ENCODE measurements at places on chromosomes 7 and 10.
A peak's percentile ranks its signal among the peaks of the same experiment; 100 is the strongest.

DNA sequence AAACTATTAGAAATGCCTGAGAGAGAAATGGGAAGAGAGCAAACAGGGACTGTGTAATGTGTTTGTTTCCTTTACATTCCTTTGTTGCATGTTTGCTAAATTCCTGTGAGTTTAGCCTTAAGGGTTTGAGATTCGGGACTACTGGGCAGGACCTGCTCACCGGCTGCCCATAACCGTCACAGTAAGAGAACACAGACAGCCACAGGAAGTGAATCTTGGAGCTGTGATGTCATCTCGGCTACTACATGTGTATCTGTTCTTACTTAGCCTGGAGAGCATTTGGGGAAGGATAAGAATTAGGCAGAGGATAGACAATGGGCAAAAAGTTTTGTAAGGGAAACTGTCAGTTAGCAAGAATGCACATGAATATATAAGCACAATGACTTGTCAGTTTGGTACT, 485.1 kb upstream of the KLF6 start:
- DNase-seq: no peak

DNA sequence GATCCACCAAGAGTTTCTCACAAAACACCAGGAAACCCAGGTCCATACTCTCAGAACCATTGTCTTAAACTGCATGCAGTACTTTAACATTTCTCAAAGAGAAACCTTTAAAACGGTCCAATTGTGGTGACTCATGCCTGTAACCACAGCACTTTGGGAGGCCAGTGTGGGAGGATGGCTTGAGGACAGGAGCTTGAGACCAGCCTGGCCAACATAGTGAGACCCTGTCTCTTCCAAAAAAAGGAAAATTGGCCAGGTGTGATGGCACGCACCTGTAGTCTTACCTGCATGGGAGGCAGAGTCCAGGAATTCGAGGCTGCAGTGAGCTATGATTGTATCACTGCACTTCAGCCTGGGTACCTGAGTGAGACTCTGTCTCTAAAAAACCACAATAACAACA, 97.5 kb upstream of the OIT3 start:
- DNase-seq: no peak

GRCh38 chr7:131076032-131076431, 251.6 kb upstream of the MKLN1 start:
- no peak for DNase-seq

GRCh38 chr10:114303556-114303955, 64.5 kb downstream of the VWA2 start:
- DNase-seq: no peak

DNA sequence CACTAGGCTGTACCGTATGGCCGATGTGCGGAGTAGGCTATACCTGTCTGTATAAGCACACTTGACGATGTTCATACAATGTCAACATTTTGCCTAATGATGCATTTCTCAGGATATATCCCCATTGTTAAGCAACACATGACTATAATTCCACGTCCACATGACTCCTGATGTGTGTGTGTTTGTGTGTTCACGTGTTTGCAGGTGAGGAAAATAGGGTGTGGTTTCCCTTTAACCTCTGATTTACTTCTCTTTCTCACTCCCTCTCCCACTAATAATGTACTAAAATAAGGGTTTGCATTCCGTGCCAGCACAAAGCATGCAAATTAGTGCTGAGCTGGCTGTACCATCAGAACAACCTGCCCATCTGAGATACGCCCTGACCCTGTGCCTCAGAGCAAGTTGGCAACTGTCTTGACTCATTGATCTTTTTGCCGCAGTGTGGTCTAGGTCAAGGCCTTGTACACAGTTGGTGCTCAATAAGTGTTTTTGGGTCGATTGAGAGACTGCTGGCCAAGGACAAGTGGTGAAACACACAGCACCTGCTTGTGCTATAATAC, 64.6 kb upstream of the DOCK1 start:
- DNase-seq: no peak

DNA sequence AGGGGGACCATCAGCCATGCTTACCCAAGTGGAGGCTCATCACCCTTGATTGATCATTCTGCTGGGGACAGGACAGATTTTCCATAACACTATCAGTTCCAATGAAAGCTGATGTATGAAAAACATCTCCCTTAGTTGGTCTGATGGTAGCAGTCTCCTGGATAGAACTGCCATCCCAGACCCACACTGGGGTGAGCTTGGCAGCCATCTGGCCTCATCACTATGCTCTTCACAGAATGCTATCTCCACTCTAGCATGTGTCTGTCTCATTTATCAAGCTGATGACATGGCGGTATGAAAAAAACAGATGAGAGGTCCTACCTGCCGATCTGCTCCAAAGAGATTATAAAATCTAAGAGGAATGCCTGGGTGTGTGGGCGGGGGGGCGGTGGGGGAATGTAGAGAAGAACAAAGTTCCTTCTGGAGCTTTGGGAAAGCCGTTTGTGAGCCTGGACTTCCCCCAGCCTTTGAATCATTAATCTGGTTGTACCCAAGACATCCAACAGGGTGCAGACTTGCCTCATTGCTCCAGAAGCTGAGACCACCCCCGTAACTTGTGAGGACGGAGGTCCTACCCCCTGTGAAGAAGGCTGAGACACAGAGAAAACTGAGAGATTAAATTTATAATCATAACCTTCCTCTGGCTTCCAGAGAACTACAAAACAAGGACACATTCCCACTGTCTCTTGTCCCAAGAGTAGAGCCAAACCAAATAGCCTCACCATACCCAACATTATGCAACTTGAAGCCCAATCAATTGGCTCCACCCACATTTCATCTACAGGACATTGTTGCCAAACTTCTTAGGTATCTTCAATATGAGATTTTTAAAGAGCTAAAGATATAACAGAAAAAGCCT, 340.8 kb downstream of the KCNMA1 start:
- no peak for DNase-seq

DNA sequence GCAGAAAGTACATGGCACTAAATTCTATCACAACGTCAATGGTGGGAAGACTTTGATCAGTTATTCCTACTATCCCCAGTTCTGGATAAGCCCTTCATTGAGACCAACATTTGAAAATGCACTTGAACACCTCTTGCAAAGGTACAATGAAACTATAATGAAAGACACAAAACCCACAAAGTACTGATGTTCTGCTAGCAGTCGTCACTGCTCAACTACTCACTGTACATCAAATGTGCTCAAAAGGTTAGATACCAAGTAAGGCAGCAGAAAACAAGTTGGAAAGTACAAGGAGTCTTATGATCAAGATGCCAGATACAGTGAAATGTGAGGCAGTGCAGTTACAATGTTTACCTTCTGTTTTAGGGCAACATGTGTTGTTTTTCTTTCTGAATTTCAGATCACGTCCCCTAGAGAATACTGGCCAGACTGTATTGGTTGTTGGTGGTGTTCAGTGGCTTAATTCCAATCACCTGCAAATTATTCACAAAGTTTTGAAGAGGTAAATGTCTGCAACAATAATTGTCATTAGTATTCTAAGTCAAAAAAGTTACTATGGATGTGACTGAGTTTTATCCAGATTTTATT, 62.4 kb upstream of the WNT16 start:
- no peak for DNase-seq

GRCh38 chr10:45817130-45817859, 30.0 kb downstream of the AGAP4 start:
- no peak for DNase-seq

GRCh38 chr10:125231116-125231812, 70.9 kb upstream of the CTBP2 start:
- DNase-seq: no peak

DNA sequence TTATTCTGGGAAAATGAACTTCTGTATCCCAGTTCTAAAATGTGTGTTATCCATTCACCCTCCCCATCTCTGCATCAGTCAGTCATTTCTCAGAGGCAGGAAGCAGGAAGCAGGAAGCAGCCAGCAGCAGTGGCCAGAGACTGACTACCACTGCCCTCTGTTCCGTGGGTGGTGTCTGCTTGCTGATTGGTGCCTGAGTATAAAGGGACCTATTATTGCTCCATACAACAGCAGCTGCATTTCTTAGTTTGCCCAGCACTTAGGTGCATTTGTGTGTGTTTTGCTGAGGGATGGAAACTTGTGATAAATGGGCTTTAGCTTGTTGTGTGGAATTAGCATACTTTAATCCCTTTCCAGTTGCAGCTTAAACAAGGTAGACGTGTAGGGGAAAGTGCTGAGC, 582.2 kb downstream of the SORCS1 start:
- no peak for DNase-seq

GRCh38 chr7:1950066-1950451, 280.0 kb downstream of the ELFN1 start:
- no peak for DNase-seq

DNA sequence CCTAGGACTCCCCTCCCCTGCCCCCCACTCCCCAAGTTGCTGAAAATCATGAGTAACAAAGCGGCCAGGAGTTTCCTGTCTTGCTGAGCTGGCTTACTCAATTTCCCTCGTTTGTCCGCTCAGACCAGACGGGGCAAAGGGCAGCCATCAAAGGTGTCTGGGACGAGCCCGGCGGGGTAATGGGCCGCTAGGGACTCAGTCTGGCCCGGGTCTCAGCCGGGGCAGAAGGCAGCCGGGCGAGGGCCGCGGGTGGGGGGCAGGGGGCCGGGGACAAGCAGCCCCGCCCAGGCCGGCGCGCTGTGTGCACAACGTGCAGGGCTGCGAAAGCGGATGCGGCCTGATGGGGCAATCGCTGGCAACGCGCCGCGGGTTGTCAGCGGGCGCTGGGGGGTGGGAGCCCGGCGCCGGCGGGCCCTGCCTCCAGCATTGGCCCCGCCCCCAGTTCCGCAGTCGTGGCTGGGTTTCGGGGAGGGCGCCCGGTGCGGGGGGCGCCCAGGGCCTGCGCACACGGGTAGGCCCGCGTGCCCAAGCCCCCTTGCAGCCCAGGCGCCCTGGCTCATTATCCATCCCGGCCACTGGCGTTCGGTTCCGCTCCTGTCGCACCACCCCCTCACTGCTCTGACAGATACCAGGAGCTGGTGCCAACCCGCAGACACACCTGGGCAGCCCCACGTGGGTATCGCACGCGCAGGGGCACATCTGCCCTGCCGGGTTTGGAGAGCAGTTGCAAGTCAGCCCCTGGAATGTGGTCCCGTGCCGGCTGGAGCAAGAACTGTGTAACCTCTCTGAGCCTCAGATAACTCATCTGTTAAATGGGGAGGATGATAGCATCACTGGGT, 35.1 kb downstream of the DNAJB12 start:
- peak; percentile 93 for DNase-seq

DNA sequence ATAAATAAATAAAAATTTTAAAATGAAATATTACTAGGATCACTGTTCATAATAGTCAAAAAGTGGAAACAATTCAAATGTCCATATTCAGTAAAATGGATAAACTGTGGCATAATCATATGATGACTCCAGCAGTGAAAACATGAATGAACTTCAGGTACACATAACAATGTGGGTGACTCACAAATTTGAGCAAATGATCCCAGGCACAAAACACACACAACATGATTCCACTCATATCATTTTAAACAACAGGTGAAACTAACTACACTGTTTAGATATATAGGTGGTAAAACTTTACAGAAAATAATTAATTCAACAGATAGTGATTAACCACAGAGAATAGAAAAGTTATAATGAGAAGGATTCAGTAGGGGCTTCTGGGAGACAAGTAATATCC, 14.7 kb upstream of the SAMD8 start:
- no peak for DNase-seq

- DNase-seq: no peak
These were observed 76.2 kb downstream of the ZNF22 start for GRCh38 chr10:45076891-45077290.

- DNase-seq: no peak
These were observed 11.6 kb upstream of the ABHD11 start for GRCh38 chr7:73749931-73750776.

DNA sequence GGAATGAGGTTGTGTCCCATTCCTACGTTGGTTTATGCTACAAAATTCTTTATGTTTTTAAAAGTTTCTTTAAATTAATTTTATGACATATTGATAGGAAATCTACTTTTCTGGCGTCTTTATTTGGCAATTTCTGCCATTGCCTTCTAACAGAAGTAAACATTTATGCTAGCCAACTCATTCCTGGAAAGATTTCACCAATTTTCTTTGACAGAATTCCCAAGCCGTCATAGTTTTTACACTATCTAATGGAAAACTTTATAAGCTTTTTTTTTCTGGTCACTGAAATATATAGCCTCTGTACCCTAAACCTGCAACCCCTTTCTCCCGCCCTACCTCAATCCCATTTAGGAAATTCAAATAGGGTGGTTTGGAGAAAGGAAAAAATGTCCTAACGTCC, 6.1 kb upstream of the TCAF1 start:
- DNase-seq: no peak

DNA sequence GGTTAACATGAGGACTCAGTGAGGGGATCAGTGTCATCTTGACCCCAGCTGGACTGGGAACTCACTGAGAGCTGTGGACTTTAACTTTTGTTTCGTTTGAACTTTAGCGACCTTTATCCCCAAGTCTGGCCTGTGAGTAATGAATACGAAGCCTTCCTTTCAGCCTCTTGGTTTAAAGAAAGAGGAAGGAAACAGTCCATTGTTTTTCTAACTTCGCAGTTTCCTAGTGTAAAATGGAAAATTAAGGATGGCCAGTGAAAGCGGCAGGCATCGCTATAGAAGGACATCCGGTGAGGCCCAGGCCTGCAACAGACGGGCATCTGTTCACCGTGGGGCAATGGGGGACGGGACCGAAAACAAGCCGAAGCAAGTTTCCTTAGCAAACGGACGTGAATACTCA, 44.1 kb upstream of the ADO start:
- DNase-seq: no peak

- DNase-seq: no peak
These were observed 14.0 kb downstream of the CYP3A7 start for GRCh38 chr7:99720800-99721595.

DNA sequence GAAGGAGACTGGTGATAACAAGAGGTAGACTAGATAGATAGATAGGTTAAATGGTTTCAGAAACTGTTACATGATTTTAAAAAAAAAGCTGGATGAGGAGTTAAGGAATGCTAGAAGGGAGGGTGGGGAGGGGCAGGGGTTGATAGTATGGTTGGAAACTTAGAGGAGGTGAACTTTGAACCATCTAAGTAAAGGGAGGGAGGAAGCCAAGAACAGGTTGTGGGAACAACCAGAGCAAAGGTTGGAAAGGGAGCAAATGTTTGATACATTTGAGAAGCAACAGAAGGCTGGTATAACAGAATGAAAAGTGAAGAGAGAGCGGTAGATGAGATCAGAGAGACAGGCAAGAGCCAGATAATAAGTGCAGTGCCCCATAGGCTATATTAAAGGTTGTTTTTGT, 224.8 kb downstream of the FOXP2 start:
- DNase-seq: no peak

GRCh38 chr10:22752272-22752889, 38.0 kb upstream of the PIP4K2A start:
- DNase-seq: peak; percentile 16

- no peak for DNase-seq
These were observed 282.3 kb downstream of the KLF6 start for GRCh38 chr10:3502673-3503072.

- no peak for DNase-seq
These were observed 979.3 kb upstream of the CELF2 start for GRCh38 chr10:10038348-10038747.

DNA sequence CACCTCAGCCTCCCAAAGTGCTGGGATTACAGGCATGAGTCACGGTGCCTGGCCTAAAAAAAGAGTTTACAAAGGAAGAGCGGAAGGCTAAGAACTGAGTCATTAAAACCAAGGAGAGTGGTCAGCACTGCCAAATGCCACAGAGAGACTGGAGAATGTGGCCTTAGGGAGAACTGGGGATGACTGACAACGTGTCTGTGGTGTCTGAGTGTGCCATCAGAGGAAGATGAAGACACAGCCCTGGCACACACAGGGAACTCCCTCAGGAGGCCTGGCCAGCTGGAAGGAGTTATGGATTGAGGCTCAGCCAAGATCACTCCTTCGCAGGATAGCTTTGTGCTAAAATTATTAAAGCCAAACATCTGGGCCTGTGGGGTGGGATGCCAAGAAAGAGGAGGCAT, 3.9 kb upstream of the INA start:
- no peak for DNase-seq
